ENCODE measurements at places on chromosomes 4 and X.

GRCh38 chr4:175371091-175371490 lies 441.0 kb downstream of the GPM6A start:
- no peak for DNase-seq

DNA sequence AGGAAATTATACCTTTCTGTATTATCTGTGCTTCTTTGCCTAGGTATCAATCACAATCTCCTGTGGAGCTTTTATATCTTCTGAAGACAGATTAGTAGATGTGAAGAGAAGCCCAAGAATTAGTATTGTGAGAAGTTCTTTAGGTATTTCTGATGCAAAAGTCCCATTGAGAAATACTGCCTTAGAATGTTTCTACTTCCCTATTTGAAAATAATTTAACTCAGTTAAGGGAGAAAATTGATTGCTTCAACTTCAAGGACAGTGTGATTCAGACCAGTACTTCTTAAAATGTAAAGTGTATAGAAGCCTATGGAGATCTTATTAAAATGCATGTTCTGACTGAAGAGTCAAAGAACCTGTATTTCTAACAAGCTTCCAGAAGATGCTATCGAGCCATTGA lies 9.0 kb downstream of the EIF1AX start:
- DNase-seq = no peak

- no peak for DNase-seq
Measured at GRCh38 chr4:152073351-152074087, 312.7 kb upstream of the GATB start.

DNA sequence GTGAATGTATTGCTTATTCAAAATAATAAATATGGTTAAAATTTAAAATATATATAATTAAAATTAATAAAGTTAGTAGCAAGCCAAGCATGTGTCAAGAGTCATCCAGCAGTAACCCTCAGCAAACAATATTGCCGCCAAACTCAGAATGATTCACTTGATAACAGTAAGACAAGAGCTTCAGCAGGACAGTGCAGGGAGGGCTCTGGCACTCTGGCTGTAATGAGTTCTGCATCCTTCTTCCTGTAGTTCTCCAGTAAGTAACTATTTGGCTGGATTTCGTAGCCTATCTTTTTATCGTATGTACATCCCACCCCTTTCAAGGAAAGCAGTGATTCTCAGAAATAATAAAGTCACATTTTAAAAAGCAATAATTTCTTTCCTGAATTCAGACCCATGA lies 17.6 kb downstream of the OTUD6A start:
- no peak for DNase-seq

- no peak for DNase-seq
Measured at GRCh38 chr4:90317785-90318184, 190.6 kb downstream of the CCSER1 start.

DNA sequence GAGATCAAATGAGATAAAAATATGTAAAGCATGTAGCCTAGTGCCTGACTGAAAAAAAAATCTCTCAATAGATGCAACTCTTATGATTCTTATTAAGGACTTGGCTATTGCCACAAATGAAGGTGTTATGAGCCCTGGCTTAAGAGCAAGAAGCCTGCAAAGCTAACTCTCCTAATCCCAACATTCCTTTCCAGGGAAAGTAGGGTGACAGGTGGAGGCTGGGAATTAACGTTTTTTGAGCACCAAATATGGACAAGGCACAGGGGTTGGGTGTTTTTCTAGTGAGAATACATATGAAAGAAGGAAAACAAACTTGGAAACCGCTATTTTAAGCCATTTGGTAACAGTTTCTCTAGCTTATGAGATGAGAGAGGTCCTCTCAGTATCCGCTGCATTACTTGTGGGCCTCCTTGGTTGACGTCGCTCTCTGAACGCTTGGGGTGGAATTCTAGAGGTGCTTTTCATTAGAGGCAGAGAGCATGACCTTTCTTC lies 2.4 kb downstream of the RHOH start:
- DNase-seq = no peak

- DNase-seq = no peak
Measured at GRCh38 chrX:8861908-8862307, 60.7 kb upstream of the FAM9A start.

GRCh38 chrX:123731987-123732669 lies 724 bp downstream of the THOC2 start:
- DNase-seq = no peak

- DNase-seq = no peak
Measured at GRCh38 chrX:153772316-153773217, 8.3 kb upstream of the SRPK3 start.

GRCh38 chrX:13647709-13648212 lies 5.2 kb upstream of the TCEANC start:
- DNase-seq = no peak

GRCh38 chrX:151596282-151596681 lies 32.8 kb downstream of the PASD1 start:
- DNase-seq = no peak
